ENCODE measurements at places on chromosomes 12 and 14. TPM values are rescaled to one million over a fixed set of nuclear protein-coding genes. Genes with fewer than 3 reads are reported as not detected.

The GPR68 gene
- total RNA-seq = 0.30 TPM

The SLC7A8 gene
- 1.9 TPM for total RNA-seq

The GLS2 gene
- 0.18 TPM for total RNA-seq

The OR4E2 gene
- not detected for total RNA-seq

The DPPA3 gene
- not detected for total RNA-seq

The TMEM253 gene
- 0.88 TPM for total RNA-seq

The DDX24 gene
- total RNA-seq = 171 TPM

The RTL1 gene
- 0.26 TPM for total RNA-seq

The DICER1 gene
- 15.9 TPM for total RNA-seq

The DHRS2 gene
- total RNA-seq = 6.2 TPM

The LTBP2 gene
- total RNA-seq = 10.0 TPM

The TMEM119 gene
- total RNA-seq = not detected

The BDKRB2 gene
- total RNA-seq = 1.0 TPM

The OR4N2 gene
- total RNA-seq = not detected

The OS9 gene
- 116 TPM for total RNA-seq

The INHBE gene
- not detected for total RNA-seq

The RNFT2 gene
- 2.5 TPM for total RNA-seq

The APOLD1 gene
- total RNA-seq = 0.58 TPM

The NGB gene
- total RNA-seq = not detected

The GPATCH2L gene
- total RNA-seq = 22.3 TPM

The FOXN4 gene
- 0.04 TPM for total RNA-seq

The CRADD gene
- 10.1 TPM for total RNA-seq

The RHEBL1 gene
- total RNA-seq = 4.1 TPM

The EP400 gene
- 23.2 TPM for total RNA-seq

The NKX2-1 gene
- 0.07 TPM for total RNA-seq

The MGAT4C gene
- 0.05 TPM for total RNA-seq

The KLHL33 gene
- total RNA-seq = 0.03 TPM

The SLC38A4 gene
- 0.12 TPM for total RNA-seq

The ERP27 gene
- not detected for total RNA-seq

The RTN1 gene
- not detected for total RNA-seq

The GNB3 gene
- total RNA-seq = 1.1 TPM

The CNTN1 gene
- total RNA-seq = 51.1 TPM

The UNC79 gene
- 0.01 TPM for total RNA-seq

The KCNJ8 gene
- 0.24 TPM for total RNA-seq

The AMIGO2 gene
- 69.7 TPM for total RNA-seq

The TSPAN8 gene
- total RNA-seq = 0.22 TPM

The ANKS1B gene
- 0.57 TPM for total RNA-seq

The TOMM20L gene
- not detected for total RNA-seq

The TROAP gene
- total RNA-seq = 88.1 TPM

The HVCN1 gene
- 0.72 TPM for total RNA-seq
